ENCODE measurements at places on chromosomes 7 and 10. TPM values are rescaled to one million over a fixed set of nuclear protein-coding genes. Genes with fewer than 3 reads are reported as not detected.

DNA sequence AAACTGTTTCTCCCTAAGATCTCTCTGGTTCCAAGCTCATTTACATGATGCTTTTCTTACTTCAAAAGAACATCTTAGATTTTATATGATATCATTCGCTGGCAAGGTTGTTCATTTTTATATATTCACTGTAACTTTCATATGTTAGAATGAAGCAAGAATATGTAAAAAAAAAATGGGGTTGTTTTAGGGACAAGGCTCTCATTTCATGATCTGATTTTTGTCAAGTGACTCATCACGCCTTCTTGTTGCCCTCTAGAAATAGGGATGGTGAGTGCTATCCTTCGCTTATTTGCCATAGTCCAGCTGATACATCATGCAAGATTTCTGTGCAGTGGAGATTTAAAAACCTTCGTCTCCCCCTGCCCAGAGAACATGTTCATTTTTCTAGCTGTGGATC lies 14.0 kb upstream of the CELF2 start:
- DNase-seq = no peak

GRCh38 chr7:133690740-133691139 lies 436.4 kb upstream of the LRGUK start:
- no peak for DNase-seq

DNA sequence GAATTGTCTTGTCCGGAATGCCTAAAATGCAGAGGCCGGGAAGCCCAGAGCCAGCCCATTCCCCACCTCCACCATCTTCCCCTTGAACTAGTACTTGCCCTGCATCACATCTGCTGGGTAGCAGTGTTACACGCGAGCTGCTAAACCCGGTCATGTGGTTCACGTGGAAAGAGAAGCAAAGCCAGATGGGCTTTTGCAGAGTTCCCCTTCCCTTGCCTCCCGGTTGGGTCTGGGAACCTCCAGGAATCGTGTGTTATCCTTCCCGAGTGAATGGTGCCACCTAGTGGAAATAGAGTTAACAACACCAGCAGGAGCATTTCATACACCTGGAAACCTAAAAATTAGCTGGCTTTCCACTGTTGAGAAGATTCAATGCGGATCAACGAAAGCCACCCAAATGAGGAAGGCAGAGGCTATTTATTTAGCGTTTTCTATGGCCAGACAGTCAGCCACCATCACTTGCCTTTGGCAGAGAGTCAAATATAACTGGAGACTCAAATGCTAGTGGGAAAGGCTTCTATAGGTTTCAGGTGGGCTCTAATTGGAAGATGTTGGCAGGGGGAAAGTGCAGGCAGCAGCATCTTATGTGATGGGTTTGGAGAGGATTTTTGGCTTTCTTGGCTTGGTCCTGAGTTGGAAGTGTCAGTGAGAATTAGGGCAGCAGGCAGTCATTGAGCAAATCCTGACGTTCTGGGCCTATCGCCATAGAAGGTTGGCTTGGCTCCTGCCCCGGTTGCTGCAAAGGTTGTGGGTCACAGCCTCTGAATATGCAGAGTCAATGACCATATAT lies 12.9 kb upstream of the DENND2A start:
- peak; percentile 83 for DNase-seq

The CAMK2B gene
- 17.7 TPM for polyA plus RNA-seq

DNA sequence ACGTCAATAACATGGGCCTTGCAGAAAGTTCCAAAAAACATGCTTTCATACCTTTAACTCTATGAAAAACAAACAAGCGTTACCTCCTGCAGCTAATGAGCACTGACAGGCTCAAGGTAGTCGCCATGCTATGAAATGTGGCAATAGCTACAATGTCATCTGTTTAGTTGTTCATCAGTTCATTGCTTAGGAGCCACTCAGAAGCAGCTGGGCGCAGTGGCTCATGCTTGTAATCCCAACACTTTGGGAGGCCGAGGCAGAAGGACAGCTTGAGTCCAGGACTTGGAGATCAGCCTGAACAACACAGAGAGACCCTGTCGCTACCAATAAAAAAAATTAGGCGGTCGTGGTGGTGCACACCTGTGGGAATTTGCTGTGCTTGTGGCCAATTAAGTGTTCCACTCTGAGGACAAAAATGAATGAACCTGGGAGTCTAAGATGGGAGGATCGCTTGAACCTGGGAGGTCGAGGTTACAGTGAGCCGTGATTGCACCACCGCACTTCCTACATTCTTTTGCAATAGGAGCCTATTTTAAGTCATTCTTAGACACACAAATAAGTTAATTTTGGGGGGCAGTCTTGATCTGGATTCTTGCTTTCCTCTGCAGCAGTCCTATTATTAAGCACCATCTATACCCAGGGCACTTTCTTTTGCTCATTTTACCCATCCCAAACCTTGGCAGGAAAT lies 276.2 kb upstream of the KLF14 start:
- no peak for DNase-seq

DNA sequence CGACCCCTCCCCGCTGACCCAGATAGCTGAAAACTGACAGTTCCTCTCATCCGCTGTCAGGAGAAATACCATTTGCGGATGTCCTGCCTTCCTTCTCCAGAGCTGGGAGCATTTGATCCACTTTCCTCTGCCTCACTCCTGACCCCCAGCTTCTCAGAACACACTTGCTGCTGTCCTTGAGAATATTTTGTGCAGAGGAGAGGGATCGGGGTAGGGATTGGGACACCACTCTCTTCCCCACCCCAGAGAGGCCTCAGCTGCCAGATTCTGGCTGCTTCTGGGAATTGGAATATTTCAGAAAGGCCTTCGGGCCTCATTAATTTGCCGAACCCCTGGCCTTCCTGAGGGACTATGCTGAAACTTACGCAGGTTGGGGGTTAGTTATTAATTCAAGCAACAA lies 97.0 kb downstream of the C10orf105 start:
- no peak for DNase-seq

The LRRC17 gene
- polyA plus RNA-seq = 26.4 TPM

- DNase-seq = no peak
These were observed 1.3 kb upstream of the SORBS1 start for GRCh38 chr10:95562341-95562965.

DNA sequence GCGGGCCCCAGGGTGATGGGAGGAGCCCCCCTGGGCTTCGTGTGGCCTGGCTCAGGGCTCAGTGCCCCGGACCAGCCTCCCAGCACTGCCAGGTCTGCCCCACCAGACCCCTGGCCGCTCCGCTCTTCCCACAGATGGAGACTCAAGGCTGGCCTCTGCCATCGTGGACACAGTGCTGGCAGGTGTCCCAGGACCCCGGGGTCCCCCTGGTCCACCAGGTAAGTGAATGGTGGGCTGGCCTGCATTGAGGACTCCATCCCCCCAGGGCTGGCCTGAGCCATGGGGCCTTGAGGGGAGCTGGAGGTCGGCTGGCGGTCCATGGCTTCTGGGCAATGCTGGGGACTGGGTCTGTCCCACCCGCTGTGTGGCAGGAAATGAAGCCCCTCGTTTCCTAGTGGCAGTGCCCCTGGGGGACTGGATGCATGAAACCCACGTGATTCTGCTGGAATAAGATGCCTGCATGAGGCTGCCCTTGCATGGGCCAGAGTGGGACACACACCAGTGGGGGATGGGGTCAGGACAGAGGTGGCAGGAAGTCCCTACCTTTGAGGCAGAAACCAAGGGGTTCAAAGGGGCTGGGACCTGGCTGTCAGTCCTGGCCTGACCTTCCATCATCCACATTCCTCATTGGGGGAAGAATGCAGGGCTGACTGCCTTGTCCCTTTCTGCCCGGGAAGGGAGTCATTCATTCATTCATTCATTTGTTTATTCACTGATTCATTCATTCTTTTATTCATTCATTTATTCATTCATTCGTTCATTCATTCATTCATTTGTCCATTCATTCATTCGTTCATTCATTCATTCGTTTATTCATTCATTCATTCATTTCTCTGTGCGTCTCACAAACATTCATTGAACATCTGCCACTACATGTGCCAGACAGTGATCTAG lies 81.8 kb downstream of the MYL10 start:
- DNase-seq = no peak

DNA sequence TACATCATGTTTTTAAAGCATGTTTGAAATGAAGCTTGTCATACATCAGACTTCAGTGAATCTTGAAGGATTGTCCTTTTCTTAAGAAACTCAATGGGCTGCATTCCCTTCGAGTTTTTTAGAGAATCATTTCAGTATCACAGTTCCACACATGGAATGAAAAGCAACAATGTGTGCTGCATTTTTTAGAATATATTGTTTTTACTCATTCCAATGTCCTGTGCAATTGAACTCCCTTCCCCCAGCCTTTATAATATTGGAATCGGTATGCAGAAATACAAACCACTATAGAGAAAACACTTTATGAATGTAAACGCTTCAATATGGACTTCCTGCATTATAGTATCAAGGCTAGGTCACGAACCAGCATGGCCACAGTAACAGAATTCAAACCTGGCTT lies 634.4 kb downstream of the GATA3 start:
- no peak for DNase-seq

GRCh38 chr7:101996876-101997275 lies 179.4 kb downstream of the CUX1 start:
- no peak for DNase-seq

The H2BK1 gene
- polyA plus RNA-seq = not detected

GRCh38 chr10:29238523-29239135 lies 50.2 kb upstream of the LYZL1 start:
- DNase-seq = no peak

DNA sequence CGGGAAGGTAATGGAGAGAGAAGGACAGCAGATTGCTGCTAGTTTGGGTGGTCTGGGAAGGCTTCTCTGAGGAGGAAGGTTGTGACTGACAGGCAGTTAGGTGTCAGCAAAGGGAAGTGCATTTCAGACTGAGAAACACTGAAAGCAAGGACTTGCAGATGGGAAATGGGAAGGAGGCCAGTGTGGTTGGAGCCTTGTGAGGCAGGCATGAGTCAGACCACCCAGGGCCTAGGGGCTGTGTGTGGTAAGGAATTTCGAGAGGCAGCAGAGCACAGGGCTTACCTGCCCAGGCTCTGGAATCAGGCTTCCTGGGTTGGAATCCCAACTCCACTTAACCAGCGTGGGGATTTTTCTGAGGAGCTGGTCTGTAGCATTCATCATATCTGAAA lies 53.5 kb downstream of the NRF1 start:
- DNase-seq = no peak

DNA sequence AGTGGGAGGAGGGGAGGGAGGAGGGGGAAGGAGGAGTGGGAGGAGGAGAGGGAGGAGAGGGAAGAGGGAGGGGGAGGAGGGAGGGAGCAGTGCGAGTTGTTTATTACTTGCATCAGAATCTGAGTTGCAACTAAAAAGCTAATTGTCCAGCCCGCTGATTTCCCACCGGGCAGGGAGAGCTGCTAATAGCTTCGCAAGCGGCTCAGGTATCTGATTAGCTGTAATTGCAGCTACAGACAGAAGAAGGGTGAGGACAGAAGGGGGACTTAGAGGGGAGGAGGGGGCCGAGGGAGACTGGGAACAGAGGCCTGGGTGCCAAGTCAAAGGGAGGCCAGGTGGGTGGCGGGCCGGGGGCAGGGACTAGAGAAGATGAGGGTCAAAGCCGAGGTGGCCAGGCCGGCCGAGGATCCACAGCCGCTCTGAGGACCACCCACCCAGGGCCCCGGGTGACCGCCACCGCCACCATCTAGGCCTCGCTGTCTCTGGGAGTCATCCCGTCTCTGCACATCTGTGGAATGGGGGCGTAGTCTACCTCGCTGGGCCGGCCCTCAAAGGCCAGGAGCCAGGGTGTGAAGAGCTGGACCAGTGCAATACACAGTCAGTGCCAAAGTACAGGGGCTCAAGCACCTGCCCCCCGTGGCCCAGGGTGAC lies 54.2 kb downstream of the MICALL2 start:
- DNase-seq = no peak

- no peak for DNase-seq
These were observed 187.9 kb downstream of the DIP2C start for GRCh38 chr10:501596-501995.

DNA sequence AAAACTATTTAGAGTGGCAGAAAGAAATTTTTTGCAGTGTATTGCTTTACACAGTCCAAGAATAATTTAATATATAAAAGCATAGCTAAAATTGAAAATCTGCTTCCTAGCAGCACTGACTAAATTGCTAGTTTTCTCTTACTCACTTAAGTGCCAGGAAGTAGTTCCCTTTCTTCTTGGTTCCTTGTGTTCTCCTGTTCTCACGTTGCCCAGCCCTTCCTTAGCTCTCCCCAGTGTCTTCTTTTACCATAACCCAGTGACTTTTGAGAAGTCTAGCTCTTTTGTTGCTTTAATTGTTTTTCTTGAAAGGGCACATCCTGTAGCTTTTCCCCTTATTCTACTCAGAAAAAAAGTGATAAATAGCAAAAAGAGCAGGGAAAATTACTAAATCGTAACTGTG lies 215.5 kb downstream of the THSD7A start:
- no peak for DNase-seq

GRCh38 chr10:33091201-33091600 lies 133.2 kb upstream of the ITGB1 start:
- DNase-seq = no peak

The ITGA8 gene
- 6.6 TPM for polyA plus RNA-seq

DNA sequence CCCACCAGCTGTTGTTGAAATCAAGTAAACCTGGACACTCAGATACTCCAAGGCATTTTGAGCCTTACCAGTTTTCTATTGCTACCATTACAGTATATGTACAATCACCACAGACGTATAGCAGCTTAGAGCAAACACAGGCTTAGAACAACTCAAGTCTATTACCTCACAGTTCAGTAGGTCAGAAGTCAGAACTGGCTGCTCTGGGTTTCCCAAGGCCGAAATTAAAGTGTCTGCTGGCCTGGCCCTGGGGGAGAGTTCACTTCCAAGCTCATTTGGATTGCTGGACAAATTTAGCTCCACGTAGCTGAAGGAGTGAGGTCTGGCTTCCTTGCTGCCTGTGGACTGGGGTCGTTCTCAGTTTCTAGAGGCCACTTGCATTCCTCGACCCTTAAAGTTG lies 260.1 kb upstream of the LRRN3 start:
- DNase-seq = peak; percentile 18

DNA sequence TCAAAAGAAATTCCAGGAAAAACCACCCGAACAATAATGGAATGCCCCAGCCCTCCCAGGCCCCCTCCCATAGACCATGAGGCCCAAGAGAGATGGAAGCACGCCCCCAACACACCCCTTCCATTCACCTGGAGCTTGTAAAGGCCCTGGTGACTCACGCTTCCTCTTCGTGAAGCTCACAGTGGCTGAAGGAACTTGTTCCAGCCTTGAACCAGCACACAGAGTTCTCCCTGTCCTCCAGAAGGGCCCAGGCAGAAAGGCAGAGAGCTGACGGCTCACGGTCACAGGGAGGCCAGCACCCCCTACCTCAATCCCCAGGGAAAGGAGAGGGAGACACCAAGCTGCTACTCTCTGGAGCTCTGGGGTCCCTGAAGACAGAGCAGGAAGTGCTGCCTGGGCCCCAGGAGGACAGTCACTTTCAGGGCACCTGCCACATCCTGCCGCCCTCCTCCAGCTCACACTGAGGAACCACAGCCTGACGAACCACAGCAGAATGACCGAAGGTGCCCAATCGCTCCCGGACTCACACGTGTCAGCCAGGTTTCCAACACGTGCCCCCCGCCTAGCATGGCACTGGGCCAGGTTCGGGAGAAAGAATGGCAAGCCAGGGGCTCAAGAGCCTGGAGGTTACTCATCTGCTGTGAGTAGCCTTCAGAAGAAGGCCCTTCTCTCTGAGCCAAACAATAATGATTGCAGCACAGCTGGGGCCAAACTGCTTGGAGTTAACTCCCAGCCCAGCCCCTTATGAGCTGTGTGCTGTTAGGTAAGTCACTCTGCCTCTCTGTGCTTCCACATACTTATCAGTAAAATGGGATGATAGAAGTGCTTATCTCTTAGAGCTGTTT lies 52.8 kb downstream of the DLG5 start:
- no peak for DNase-seq

The FKBP9 gene
- polyA plus RNA-seq = 132 TPM

All from hindlimb muscle (tissue), 1 donor.